SK-N-MC (cell line): ENCODE measurements at places on chromosomes 5 and 9.

DNA sequence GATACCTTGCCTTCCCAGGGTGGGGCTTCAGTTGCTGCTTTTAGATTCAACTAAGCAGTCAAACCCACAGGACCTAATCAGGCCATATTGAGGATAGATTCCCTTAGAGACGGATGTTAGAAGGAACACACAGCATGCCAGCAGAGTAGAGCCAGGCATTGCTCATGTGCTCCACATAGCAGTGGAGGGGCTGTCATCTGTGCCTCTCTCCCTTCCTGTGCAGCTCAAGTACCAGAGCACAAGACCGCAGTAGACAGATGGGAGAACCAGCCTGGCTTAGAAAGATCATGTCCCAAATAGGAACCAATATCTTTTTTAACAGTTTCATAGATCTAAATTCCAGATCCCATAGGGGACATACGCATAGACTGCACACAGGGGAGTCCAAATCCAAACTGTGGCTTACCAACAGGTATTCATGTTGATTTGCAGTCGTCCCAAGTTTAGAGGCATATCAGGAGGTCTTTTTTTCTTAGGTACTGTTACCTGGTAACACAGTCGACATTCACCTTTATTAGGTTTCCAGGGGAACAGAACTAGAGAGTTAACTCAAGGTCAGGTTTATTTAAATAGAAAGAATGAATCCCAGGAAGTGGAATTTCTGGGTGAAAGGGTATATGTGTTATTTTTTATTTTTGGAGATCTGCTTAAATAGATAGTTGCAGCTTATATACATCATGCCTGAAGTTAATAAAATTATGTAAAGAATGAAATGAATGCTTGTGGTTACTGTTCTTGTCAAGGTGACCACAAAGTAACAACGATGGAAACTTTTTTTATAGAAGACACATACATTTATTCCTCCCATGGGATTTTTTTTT lies 43.5 kb upstream of the PCAT7 start:
- no peak for DNase-seq

- DNase-seq, result no peak
These were observed 260.7 kb downstream of the CRB2 start for GRCh38 chr9:123616707-123617106.

- no peak for DNase-seq
These were observed 41.5 kb upstream of the NOTCH1 start for GRCh38 chr9:136587145-136587943.

- no peak for DNase-seq
These were observed 12.8 kb upstream of the GNPDA1 start for GRCh38 chr5:142025637-142026036.

DNA sequence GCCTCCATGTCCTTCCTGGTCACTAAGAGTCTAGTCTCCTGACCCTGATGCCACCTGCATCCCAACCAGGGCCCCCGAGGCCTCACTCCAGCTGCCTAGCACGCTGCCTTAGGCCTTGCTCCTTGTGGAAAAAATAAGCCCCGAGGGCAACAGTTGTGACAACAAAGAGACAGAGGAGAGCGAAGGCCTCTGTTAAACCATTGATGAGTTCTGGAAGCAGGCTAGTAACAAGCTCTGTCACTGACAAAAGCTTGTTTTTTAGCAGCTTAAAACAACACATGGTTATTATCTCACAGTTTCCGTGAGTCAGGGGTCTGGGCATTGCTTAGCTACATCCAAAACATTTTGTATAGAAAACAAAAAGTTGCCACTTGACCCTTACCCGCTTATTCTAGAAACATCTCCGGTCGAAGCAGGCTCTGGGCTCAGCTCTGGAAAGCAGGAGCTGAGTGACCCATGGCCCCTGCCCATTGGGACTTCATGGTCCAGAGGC lies 48.2 kb upstream of the TBC1D2 start:
- DNase-seq, result no peak

- DNase-seq, result no peak
These were observed 6.1 kb upstream of the TMEFF1 start for GRCh38 chr9:100466829-100467221.

DNA sequence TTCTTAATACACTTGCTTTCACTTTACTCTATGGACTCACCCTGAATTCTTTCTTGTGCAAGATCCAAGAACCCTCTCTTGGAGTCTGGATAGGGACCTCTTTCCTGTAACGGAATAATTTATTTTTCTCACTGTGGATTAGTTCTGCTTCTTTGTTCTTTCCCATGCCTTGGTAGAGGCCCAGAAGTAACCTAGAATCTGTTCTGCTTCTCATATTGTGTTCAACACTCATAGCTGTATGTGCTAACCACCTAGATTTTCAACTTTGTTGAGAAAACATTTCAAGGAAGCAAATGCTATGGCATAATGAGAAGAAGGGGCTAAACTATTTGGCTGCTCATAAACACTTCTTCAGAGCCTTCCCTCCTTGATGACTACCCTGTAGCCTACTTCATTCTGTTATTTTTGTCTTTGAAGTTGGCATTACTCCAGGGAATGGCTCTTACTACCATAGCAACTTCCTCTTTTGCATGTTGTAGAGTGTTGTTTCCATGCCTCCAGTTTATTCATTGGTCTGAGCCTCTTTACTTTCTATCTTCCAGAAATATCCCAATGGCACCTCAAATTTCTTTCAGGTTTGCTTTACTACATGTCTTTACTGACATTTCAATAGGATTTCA lies 74.3 kb downstream of the KIAA0825 start:
- no peak for DNase-seq
